CD4-positive, alpha-beta T cell (primary cell): ENCODE measurements at places on chromosomes 5 and 9. TPM values are rescaled to one million over a fixed set of nuclear protein-coding genes. Genes with fewer than 3 reads are reported as not detected.

The SPINK7 gene
- total RNA-seq = not detected

The IFNA7 gene
- not detected for total RNA-seq

The HAUS6 gene
- 17.2 TPM for total RNA-seq

The PTGS1 gene
- 0.14 TPM for total RNA-seq

The FEM1C gene
- total RNA-seq = 44.2 TPM

The SLC46A2 gene
- not detected for total RNA-seq

The PCDH12 gene
- total RNA-seq = not detected

The TMEM252 gene
- not detected for total RNA-seq

The MEF2C gene
- 0.60 TPM for total RNA-seq

The KIAA0825 gene
- total RNA-seq = 1.6 TPM

The C5orf46 gene
- not detected for total RNA-seq

The PCDHA7 gene
- total RNA-seq = not detected

The MEGF10 gene
- not detected for total RNA-seq

The LCN10 gene
- total RNA-seq = not detected

The NRARP gene
- total RNA-seq = 1.4 TPM

The JAKMIP2 gene
- total RNA-seq = 0.74 TPM

The GADD45G gene
- 16.1 TPM for total RNA-seq

The SV2C gene
- total RNA-seq = 0.08 TPM
